ENCODE measurements at places on chromosomes 1 and 21.

DNA sequence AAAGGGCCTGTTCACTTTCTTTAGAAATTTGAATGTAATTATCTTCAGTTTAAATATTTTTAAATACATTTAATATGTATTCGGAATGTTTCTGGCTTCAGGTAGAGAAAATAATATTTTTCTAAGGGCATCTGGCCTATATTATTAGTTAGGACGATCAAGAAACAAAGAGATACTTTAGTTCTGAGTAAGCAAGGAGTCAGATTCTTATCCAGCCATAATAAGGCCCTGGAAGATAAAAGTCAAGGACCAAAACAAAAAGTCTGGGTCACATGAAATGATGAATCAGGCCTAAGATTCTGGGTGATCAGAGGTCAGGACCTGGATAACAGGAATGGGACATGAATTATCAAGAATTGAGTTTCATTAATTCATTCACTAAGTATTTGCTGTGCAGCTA is 6.3 kb downstream of the PHC2 start:
- DNase-seq, result no peak

GRCh38 chr1:182217967-182218366 is 156.5 kb upstream of the ZNF648 start:
- no peak for DNase-seq

- no peak for DNase-seq
These were observed 1.7 kb upstream of the TNFSF4 start for GRCh38 chr1:173208868-173209267.

GRCh38 chr1:108624069-108624468 is 36.8 kb downstream of the HENMT1 start:
- DNase-seq, result no peak

DNA sequence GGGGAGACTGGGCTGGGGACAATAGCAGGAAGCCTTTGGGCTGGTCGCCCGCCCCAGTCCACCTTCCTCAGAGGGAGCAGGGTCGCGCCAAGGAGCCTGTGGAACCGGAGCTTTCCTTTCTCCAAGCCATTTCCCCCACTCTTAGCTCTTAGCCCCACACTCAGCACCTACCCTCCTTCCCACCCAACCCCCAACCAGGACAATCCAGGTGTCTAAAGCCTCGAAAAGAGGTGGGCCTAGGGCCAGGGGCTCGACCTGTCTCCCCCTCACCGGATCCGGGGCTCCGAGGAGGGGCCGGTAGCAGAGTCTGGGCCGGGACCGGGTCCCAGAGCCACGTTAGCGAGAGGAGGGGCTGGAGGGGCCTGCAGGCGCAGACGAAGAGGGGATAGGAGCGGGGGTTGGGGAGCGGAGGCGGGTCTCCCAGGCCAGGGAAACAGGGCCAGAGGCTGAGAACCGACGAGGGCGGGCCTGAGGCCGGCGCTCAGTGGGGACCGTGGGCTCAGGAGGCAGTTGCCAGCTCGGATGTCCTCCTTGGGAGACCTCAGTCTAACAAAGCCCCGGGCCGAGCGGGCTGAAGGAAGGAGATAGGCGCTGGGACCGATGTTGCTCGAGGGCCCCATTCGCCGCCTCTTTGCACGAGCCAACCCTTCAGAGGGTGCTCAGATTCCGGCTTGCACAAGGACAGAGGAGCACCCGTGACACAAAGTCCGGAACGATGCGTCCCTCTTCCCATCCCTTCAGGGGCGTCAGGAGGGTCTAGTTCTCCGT is 943 bp downstream of the SEMA6C start:
- DNase-seq, result no peak

Measured in stimulated activated CD4-positive, alpha-beta T cell treated with anti-CD3 and anti-CD28 coated beads, Interleukin-1b, Interleukin-23, amount 100 ng/mL, for 4 hours (primary cell).